ENCODE measurements at places on chromosomes 3 and 15. TPM values are rescaled to one million over a fixed set of nuclear protein-coding genes. Genes with fewer than 3 reads are reported as not detected.

Gene USP8
- 48.6 TPM for total RNA-seq

DNA sequence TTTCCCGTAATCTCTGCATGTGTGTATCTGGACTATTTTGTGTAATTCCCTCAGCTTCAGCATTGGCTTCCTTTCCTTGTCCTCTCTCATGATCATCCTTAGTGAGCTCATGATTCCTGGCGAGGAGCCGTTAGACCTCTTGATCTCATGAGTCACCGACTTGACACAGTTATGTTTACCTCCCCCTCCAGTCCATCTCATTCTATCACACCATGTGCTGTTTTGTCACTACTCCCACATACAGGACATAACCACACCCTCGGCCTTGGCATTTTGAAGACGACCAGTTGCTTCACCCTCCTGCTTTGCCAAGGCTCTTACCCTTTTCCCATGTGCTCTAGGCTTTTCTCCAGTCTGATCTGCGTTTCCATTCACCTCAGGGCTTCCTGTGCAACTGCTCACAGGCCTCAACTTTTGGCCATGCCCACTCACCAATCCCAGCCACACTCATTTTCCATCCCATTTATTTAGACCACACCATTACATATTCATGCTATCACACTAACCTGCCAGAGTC is 41.5 kb downstream of the CP start:
- DNase-seq, result peak; percentile 95

GRCh38 chr3:54965746-54966145 is 37.9 kb upstream of the LRTM1 start:
- DNase-seq, result peak; percentile 27

DNA sequence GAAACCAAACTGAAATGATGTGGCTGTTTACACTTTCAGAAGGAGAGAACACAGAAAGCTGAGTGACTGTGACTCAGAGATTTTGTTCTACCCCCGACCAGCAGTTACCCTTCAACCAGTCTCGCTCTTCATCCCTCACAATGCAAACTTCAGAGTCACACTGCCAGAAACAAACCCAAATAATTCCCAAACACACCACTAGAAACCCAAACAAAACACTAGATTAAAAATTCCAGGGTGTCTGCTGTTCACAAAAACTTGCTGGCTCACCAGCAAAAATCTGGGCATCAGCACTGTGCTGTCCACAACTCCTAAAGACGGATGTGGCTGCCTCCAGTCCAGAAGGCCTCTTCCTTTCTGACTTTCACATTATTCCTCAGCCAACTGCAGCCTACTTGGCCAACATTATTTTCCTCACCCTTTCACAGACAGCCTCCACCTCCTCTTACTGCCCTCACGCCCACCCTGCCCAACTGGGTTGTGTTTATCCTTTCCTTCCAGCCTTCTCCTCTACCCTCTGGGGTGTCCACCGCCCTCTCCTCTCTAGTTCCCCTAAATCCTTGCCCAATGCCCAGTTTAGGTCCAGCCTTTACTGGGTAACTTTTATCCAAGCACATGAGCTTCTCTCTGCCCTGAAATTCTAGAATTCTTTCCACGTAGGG is 71.4 kb downstream of the MECOM start:
- no peak for DNase-seq

Gene LRRC31
- not detected for total RNA-seq

DNA sequence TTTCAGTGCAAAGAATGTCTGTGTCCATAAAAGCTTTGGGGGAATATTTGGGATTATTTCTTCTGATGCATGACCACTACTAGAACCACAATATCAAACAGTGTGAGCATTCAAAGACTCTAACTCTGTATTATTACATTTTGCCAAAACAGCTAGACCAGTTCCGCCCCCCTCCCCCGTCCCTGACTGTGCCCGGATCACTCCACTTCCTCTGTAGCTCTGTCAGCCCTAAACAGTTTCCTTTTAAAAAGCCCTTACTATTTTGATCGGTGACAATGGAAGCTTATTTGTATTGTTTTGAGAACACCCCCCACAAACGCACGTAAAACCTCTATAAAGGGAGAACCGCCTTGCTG is 36.6 kb upstream of the EPHB3 start:
- DNase-seq, result peak; percentile 29

Gene FAM81A
- not detected for total RNA-seq

Gene FOXB1
- not detected for total RNA-seq

Gene DNAJC17
- total RNA-seq, result 29.0 TPM

- no peak for DNase-seq
Observed at GRCh38 chr3:126580746-126581145, 22.0 kb upstream of the C3orf22 start.

DNA sequence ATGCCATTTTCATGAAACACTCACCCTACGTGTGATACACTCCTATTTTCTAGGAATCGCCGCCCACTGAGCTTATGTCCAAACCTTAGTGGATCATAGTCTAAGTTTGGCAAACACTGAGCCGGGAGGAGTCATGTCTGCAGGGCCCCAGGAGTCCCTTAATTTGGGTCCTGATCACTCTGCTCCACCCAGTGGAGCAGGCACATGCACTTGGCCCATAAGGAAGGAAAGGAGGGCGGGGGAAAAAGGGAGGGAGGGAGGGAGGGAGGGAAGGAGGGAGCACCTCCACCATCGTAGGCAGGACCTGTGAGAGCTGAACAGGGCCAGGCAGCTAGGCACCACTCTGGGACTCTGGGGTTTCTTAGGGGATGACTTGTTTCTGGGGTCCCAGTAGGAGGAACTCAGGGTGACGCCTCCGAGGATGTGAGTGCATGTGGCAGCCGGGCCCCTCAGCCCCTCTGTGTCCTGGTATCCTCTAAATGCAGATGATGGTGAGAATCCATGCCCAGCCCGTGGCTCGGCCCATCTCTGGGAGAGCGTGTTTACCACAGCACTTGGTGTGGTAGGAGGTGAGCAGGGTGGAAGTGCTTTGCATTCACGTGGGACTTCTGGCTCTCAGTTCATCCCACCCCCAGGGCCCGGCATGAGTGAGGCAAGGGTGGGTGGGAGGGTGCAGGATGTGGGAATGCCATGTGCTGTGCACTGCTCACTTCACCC is 109.4 kb downstream of the KLF13 start:
- DNase-seq, result no peak

GRCh38 chr3:47989981-47990440 is 26.2 kb downstream of the MAP4 start:
- peak; percentile 91 for DNase-seq

GRCh38 chr3:15602146-15602536 is 596 bp downstream of the BTD start:
- DNase-seq, result no peak

Gene TERC
- 3.2 TPM for total RNA-seq

DNA sequence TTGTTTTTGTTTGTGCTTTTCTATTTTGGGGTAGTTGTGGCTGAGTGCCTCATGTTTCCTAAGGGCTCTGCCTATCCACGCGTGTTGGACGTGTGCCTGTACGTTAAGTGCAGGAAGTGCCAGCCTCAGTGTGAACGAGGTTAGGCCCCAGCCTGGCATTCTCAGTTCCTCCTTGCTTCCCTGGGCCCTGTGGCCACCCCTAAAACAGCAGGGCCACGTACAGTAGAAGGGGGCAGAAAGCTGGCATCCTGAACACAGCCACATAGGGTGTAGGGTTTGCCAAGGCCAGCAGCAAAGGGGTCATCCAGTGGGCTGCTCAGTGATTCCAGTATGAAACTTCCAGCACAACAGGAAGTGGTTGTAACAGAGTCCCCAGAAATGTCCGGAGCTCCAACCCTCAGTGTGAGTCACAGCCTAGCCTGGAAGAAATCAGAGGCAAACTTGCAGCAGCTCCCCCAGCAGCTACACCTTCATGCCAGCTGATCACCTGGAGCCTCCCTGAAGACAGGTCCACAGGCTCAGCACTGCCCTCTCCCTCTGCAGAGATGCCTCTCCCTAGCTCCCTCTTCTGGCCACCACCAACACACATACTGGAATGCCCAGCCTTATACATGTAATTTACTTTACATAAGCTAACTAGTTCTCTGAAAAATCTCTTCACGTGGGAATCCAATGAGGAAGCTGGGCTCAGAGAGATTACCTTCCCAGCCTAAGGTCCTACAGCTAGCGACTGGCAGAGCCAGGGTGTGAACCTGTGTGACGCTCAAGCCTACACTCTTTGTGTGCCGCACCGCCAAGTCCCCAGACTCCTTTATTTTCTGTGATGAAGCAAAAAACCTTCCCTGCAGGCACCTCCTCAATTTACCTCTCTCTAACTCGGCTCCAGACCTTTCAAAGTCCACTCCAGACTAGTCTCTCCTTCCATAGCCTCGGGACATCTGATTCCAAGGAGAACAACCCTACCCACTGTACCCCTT is 26.6 kb downstream of the ILDR1 start:
- peak; percentile 47 for DNase-seq

GRCh38 chr3:37542772-37543449 is 318.8 kb upstream of the CTDSPL start:
- DNase-seq, result peak; percentile 27

Gene GATA2
- 5.8 TPM for total RNA-seq

DNA sequence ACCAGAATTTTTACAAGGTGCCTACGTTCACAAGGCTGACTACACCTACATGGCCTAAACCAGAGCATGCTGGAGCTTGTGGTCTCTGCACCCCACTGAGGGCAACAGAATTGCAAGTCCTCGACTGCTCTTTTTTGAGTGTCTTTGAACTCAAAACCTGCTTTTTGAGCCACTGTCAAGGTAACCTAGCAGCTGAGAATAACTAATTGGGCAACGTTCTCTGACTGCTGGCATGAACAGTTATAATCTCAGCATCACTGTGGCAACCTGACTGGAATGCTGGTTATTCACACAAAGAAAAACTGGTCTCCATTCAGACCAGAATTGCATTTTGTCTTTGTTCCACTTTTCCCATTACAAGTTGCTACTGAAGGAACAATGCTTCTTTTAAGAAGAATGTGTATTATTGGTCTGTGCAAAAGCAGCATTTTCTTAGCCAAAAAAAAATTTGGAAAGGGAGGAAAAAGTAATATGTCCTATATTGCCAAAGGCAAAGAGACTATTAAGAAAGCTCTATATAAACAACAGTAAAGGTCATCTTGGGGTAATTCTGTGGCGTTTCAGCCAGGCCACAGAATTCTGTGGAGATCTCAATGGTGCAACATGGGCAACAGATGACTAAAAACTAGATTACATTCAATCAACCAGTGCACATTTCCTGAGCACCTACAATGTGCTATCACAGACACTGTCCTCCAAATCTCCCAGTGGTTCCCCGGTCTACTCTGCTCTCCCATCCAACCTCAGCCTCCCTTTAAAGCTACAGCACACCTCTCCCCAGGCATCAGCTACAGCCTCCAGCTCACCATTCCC is 76.8 kb downstream of the TNIK start:
- no peak for DNase-seq

Gene GRIP2
- total RNA-seq, result 0.74 TPM

- DNase-seq, result no peak
Observed at GRCh38 chr3:52396011-52396906, 48.6 kb downstream of the SEMA3G start.

- no peak for DNase-seq
Observed at GRCh38 chr3:100209948-100210771, 50.6 kb upstream of the TBC1D23 start.

DNA sequence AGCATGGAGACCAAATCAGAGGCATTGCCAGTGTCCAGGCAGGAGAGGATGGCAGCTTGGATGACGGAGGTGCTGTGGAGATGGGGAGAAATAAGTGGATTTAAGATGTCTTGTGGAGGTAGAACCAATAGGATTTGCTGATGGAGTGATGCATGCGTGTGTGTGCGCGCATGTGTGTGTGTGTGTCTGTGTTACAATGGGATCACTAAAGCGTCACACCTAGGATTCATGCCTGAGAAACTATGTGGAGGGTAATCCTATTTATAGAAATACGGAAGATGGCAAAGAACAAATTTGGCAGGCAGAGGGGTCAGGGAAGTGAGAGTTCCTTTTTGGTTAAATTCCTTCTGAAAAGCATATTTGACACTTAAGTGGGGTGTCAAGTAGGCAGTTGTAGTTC is 64.8 kb upstream of the ARL8B start:
- DNase-seq, result no peak

DNA sequence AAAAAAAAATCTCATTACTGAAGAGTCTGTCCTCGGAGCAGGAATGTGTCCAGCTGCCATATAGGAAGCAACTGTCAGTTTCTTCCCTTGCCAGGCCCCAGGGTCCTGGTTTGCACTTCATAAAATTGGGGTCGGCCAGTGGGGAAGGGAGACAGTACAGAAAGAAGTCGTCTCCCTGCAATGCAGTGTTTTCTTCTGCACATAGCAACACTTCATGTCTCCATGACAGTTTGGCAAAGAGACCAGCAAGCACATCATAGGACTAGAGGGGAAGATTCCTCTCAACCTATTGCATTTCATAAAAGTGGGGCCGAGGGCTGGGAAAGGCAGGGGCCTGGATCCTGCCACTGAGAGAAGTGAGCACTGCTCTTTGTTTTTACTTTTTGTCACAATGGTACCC is 138.2 kb upstream of the HACD2 start:
- no peak for DNase-seq

All from adrenal gland (tissue), 19 donors.